ENCODE measurements at places on chromosomes 6 and 20.

DNA sequence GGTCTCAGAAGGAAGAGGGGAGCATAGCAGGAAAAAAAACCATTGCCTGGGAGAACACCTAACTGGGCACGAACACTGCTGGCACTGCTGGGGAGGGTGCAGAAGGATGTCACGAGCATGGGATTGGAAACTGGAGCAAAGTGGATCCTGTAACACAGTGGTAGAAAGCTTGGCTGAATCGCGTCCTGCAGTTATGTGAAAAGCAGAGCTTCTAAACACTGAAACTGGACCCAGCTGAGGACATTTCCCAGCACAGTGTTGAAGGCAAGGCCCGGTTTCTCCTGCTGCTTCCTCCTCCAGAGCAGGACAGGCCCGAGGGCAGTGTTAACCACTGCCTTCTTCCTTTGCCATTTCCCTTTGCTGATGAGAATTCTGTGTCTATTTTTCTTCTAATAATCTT is 6.7 kb downstream of the APMAP start:
- DNase-seq: no peak

- DNase-seq: no peak
Measured at GRCh38 chr20:40663991-40664880, 24.8 kb downstream of the MAFB start.

DNA sequence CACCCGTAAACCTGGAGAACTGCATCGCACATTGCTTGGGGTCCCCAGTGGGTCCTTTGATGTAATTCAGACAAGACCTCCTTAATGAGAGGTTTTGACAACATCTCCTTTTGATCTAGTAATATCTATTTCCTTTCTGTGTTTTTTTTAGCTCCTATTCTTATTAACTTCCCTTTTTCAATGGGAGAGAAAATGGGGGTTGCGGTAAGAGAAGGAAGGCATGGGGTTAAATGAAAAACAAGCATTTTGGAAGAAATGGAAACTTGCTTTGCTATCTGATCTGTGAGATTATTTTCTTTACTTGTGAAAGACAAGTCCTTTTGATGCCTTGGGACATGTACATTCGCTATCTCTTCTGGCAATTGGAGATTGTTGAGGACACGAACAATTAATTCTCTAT is 418.6 kb upstream of the MAN1A1 start:
- DNase-seq: no peak

GRCh38 chr20:57573894-57574293 is 13.0 kb downstream of the PCK1 start:
- DNase-seq: no peak

- DNase-seq: no peak
Measured at GRCh38 chr6:34940030-34940434, 51.0 kb downstream of the ANKS1A start.

- DNase-seq: no peak
Measured at GRCh38 chr6:168681748-168682147, 240.8 kb downstream of the SMOC2 start.

DNA sequence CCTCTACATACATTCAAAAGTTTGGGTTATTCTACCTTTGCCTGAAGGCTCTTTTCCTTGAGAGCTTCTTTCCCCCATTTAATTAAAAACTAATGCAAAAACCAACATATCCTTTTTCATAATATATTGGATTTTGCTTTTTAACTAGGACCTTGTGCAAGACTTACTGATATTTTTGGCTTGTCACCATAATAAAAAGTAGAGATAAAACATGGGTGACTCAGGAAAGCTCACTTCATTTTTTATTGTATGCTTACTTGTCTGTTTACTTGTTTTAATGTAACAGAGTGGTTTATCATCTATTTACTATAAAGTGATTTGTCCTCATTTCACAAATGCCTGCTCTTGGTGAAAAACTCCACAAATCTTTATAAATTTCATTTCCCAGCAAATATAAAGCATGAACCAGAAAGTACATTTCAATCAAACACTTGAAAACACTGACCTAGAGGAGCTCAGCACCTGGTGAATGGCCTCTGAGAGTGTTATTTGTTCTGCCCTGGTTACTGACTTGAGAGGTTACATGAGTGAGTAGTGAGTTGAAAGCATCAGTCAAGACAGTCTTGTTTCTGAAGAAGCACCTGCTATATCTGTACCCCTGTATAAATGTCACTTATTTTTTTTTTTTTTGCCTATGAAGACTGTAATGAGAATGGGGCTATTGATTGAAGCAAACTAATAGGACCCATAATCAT is 20.8 kb downstream of the ADGRG6 start:
- no peak for DNase-seq

- DNase-seq: no peak
Measured at GRCh38 chr6:44464527-44465310, 77.2 kb downstream of the CDC5L start.
